ENCODE measurements at places on chromosomes 16 and 17.

GRCh38 chr16:64363039-64363438 is 758.8 kb downstream of the CDH11 start:
- no peak for DNase-seq

- no peak for DNase-seq
These were observed 777 bp upstream of the MOSMO start for GRCh38 chr16:22007159-22007508.

- DNase-seq, result peak; percentile 83
These were observed at the start of gene THAP11 for GRCh38 chr16:67841816-67842508. THAP11 (plus strand) TSS chr16:67842320; CDS start chr16:67842555, 235 bp downstream.

DNA sequence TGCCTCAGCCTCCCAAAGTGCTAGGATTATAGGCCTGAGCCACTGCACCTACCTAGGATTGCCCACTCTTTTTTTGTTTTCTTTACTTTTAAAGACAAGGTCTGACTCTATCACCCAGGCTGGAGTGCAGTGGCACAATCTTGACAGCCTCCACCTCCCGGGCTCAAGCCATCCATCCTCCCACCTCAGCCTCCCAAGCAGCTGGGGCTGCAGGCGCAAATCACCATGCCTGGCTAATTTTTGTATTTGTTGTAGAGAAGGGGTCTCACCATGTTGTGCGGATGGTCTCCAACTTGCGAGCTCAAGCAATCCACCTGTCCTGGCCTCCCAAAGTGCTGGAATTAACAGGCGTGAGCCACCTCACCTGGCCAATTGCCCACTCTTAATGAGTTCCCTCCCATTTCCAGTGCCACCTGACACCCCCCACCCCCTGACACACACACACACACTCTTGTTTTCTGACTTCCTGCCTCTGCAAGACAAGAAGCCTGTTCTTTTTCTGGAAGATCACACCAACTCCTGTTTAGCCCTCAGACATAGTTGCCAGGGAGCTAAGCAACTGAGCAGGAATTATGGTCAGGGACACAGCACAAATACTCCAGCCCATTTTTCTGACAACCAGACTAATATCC is 2.6 kb downstream of the OVCA2 start:
- no peak for DNase-seq

DNA sequence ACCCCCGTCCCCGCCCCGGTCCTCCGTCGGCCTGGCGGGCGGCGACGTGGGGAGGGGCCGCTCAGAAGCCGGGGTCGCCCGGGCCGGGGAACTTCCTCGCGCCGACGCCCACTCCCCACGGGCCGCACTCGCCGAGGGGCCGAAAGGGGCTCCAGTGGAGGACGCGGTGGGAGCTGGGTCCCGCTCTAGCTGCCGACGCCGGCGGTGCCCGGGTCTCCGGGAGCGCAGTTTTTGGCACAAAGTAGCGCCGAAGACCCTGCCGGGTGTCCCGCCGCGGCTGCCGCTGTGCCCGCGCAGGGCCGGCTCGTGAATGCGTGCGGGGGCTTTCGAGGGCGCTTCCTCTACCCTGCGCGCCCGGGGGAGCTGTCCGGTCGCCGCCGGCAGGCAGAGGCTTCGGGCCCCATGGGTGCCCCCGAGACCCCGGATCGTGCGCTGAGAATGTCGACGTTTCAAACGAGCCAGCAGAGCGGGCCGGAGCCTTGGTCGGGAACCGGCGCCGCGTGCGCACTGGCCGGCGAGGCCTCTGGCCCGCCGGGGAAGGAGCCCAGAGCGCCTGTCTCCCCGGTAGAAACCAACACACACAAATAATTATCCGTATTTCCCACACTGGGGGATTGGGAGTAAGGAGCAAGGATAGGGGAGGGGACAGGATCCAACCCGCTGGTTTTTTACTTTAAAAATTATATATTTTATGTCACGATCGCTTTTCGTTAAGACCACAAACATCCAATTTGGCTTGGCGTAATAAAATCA is 46.6 kb upstream of the SLC38A10 start:
- no peak for DNase-seq

GRCh38 chr16:17166095-17166494 is 304.7 kb downstream of the XYLT1 start:
- no peak for DNase-seq

DNA sequence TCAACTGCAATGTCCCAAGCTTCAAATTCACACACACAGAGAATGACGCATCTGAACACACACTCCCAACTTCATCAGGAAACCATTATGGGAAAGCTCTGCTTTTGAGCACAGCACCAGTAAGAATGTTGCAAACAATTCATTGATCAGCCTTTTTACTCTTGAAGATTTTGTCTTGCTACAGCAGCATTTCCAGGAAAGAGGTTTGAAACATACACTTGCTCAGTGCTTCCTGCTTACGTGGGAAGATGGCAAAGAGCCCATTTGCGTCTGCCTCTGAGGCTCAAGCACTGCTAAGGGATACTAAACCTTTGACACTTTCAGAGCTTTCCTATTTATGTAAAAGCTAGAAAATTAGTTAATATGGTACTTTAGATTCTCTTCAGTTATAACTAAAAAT is 77.2 kb upstream of the MON1B start:
- no peak for DNase-seq

- DNase-seq, result no peak
These were observed 178.3 kb downstream of the CDK5R1 start for GRCh38 chr17:32664936-32665583.

DNA sequence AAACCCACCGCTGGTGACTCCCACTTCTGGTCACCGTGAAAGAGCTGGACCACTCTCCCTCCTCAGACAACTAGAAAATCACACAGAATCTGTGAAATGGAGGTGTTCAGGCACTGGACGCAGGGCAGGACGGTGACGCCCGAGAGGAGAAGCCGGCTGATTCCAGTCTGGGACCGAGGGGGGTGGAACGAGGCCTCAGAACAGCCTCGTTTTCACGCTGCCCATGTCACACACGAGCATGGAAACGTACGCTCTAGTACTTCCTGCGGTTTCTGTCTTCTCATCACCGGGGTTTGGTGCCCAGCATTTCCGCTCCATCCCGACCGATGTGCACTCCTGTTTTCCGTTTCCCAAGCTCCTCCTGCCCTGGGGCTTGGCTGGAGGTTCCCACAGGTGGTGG is 101.8 kb upstream of the METRNL start:
- DNase-seq, result no peak

DNA sequence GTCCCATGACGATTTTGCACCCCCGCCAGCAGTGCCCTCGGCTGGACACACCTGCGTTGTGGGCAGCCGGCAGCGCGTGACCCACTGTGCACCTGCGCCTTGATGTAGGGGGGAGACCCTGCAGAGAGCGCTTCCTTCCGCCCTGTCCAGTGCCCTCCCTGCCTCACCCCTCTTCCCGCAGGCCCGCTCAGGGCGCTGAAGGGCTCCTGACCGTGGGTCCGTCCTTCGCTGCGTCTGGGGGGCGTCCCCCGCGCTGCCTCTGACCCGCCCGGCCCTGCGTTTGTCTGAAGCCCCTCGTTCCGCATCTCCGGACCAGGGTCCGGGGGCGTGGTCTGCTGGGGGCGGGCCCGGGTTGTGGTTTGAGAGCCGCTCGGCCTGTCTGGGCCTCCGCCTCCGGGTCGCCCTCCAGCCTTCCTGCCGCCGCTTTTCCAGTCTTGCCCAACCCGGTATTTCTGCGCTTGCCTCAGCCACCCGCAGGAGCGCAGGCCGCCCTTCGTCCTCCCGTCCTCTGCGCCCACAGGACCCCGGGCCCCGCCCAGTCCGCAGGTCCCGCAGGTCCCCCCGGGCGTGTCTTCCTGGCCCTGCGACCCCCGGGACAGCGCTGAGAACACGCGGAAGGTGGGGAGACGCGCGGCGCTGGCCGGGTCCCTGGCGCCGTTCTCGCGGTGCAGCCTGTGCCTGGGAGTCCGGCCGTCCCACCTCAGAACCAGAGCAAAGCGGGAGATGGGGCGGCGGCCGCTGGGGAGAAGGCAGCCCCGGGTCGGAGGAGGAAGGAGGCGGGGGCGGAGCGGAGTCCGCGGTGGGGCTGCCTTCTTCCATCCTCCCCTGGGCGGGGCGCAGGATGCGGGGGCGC is 4.0 kb upstream of the IL17C start:
- no peak for DNase-seq

- DNase-seq, result no peak
These were observed 349 bp upstream of the SLC6A2 start for GRCh38 chr16:55655381-55655896.

- no peak for DNase-seq
These were observed 8.9 kb downstream of the SHPK start for GRCh38 chr17:3626831-3627768.
